Stimulated activated CD8-positive, alpha-beta memory T cell treated with anti-CD3 and anti-CD28 coated beads, Interleukin-15, amount 100 ng/mL, for 24 hours (primary cell): ENCODE measurements at places on chromosomes 2 and 18.

- no peak for DNase-seq
Measured at GRCh38 chr2:232697807-232698110, 628 bp downstream of the GIGYF2 start.

- no peak for DNase-seq
Measured at GRCh38 chr2:109402980-109403840, 210.6 kb downstream of the SEPTIN10 start.

DNA sequence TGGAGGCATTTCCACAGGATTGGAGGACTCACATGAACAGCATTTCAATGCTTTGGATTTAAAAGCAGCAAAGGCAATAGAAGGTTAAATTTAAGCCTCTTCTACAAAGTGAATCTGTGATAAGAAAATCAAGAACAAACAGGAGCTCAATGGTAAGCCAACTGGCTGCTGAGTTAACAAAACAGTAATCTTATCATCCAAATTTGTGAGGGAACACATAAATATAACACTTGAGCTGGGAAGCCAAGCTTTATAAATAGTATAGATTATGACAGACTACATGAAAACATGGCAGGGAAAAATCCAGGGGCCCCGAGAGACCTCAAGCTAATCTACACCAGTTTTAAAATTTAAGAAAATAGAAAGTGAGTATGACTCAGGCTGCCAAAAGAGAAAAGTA lies 108.5 kb upstream of the PGAP1 start:
- no peak for DNase-seq

DNA sequence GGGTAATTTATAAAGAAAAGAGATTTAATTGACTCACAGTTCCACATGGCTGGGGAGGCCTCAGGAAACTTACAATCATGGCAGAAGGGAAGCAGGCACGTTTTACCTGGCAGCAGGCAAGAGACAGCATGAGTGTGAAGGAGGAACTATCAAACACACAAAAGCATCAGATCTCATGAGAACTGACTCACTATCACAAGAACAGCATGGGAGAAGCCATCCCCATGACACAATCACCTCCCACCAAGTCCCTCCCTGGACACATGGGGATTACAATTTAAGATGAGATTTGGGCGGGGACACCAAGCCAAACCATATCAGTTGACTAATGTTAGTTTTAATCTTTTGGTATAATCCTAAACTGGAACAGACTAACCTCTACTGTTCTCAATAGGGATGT lies 49.1 kb upstream of the CPO start:
- no peak for DNase-seq
